ENCODE measurements at places on chromosomes 5 and 9. TPM values are rescaled to one million over a fixed set of nuclear protein-coding genes. Genes with fewer than 3 reads are reported as not detected.

The ARSI gene
- 0.03 TPM for polyA plus RNA-seq

The FAT2 gene
- polyA plus RNA-seq: not detected

The PCDHGB7 gene
- 19.1 TPM for polyA plus RNA-seq

The ZBED3 gene
- 5.8 TPM for polyA plus RNA-seq

All from SK-N-SH (cell line).